ENCODE measurements at places on chromosomes 2 and 18. TPM values are rescaled to one million over a fixed set of nuclear protein-coding genes. Genes with fewer than 3 reads are reported as not detected.

STAM2 gene
- total RNA-seq: 23.7 TPM

ANKRD62 gene
- total RNA-seq: not detected

IL1A gene
- total RNA-seq: 0.06 TPM

SLC9A4 gene
- not detected for total RNA-seq

SKOR2 gene
- total RNA-seq: not detected

Data from H4 (cell line).